ENCODE measurements at places on chromosomes 1 and 21. TPM values are rescaled to one million over a fixed set of nuclear protein-coding genes. Genes with fewer than 3 reads are reported as not detected.

DNA sequence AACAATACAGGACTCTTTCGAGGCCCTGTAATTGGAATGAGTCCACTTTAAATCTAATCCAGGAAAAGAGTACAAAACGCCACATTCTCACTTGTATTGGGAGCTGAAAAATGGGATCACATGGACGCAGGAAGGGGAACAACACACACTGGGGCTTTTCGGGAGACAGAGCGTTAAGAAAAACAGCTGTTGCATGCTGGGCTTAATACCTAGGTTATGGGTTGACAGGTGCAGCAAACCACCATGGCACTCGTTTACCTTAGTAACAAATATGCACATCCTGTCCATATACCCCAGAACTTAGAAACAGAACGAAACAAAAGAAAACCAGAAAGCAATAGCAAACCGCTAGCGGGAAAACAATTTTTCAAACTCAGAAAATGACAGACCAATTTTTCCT is 1532.7 kb upstream of the TPTE start:
- no peak overlapping the region for H3K4me3 ChIP-seq
- H3K27ac ChIP-seq = no peak overlapping the region
- H3K36me3 ChIP-seq = no peaks in the 10 kb centered on the region
- peaks cover 9% of the 10 kb centered on the region for H3K27me3 ChIP-seq
- H3K4me1 ChIP-seq = no peaks in the 10 kb centered on the region

DNA sequence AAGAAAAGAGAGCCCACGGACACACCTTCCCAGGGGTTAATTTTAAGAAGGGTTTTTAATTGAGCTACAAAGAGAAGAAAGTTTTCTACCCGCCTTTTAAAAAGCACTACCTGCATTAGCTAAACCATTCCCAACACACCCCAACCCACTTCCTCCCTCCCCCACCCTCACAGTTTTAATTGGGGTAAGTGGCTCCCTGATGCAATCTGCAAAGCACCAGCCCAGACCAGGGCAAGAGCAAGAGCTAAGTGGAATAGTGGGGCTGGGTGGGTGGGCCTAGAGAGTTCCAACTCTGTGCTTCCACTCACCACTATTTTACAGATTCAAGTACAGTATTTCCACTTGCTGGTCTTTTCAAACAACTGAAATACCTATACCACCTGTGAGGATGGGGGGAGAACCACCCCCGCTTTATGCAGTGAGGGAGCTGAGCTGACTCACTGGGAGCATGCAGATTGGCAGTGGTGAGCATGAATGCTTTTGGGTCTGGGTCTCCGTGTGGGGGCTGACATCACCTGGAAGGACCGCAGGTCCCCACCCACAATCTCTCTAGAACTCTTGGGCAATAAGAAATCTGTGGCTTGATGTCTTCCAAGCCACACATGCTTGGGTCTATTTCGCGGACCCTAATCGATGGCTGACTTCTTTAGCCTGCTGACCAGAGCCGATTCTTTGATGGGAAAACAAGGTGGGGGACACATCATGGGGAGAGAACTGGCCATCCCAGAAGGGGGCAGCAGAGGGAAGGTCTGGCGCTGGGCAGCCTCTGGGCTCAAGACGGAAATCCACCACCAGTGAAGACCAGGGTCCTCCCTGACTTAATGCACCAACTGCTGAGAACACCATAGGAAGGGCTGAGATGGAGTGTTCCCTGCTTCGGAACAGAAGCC is 95.5 kb downstream of the SSBP3 start:
- no peak overlapping the region for H3K27ac ChIP-seq
- no peaks in the 10 kb centered on the region for H3K36me3 ChIP-seq
- H3K4me3 ChIP-seq = no peak overlapping the region
- peaks cover 13% of the 10 kb centered on the region for H3K4me1 ChIP-seq

CDC7 gene
- total RNA-seq = 3.8 TPM

DNA sequence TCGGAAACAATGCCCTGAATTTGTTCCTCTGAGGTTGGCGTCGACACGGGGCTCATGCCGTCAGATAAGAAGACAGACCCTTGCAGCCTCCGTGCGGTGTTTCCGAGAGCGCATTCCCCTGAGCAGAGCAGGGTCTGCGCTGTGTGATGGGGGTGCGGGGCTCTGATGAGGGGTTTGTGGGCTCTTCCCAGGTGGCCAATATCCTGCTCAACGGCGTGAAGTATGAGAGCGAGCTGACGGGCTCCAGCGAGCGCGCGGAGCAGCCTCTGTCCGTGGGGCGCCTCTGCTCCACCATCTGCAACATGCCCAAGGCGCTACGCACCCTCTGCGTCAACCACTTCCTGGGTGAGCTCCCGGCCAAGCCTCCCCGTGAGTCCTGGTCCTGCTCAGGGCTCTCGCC is 17.3 kb downstream of the SLC45A1 start:
- no peaks in the 10 kb centered on the region for H3K36me3 ChIP-seq
- no peaks in the 10 kb centered on the region for H3K27me3 ChIP-seq
- H3K27ac ChIP-seq = no peak overlapping the region
- no peak overlapping the region for H3K4me3 ChIP-seq
- DNase-seq = no peak

DNA sequence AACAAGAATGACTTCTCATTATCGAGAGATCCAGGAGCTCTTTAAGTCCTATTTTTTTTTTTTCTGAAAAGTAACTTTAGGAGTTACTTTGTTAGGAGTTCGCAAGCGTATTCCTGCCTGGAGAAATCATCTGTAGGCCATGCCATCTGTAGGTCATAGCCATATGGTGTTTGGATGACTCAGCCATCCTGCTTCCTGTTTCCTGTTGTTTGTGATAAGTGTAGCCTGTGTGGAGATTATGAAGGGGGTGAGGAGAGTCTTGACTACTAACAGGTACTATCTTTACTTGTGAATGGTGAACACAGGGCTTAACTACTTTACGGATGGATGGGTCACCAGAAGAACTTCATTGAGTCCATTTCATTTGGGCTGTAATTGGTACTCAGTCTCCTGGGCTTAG is 327.2 kb downstream of the PTPRU start:
- DNase-seq = no peak
- H3K4me1 ChIP-seq = no peaks in the 10 kb centered on the region
- H3K27ac ChIP-seq = no peak overlapping the region
- H3K36me3 ChIP-seq = no peaks in the 10 kb centered on the region

DNA sequence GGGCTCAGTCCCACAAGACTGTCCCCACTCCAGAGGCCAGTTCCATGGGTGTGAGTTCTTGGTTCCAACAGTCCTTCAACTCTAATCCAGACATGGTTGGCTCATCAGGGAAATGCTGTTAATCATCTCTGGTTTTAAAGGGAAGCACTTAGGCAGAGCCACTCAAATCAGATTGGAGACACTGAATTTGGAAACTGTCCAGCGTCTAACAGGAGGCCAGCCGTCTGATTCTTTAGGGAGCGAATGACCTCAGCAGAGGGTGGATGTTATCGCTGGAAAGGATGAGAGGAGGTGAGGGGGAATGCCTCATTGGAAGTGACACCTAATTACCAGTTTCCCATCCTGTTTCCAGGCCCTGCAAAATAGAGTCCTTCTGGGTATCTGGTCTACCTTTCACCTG is 22.8 kb upstream of the LRRC38 start:
- no peak for DNase-seq
- H3K27ac ChIP-seq = no peak overlapping the region
- H3K27me3 ChIP-seq = no peaks in the 10 kb centered on the region
- no peaks in the 10 kb centered on the region for H3K4me1 ChIP-seq
- H3K36me3 ChIP-seq = no peaks in the 10 kb centered on the region

USH2A gene
- not detected for total RNA-seq

DNA sequence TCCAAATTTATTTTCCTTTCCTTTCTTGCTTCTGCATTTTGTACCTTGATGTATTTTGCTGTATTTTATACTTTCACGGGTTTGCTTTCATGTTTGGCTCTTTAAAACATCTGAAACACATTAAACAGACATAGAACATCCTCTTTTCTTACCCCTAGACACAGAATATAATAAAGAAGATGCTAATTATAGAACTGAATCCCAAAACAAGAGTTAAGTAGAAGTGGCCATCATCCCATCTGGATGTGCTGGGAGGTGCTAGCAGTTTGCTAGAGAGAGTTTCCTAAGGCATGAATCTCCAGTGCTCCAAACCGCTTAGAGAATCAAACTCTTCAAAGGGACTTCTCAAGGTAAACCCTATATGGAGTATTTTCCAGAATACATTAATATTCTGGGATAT is 53.9 kb upstream of the GNG12 start:
- H3K4me1 ChIP-seq = no peaks in the 10 kb centered on the region
- H3K36me3 ChIP-seq = no peaks in the 10 kb centered on the region
- H3K27ac ChIP-seq = no peak overlapping the region
- DNase-seq = no peak
- no peak overlapping the region for H3K4me3 ChIP-seq

MROH9 gene
- not detected for total RNA-seq

GRCh38 chr1:100585786-100586185 is 47.8 kb downstream of the GPR88 start:
- no peaks in the 10 kb centered on the region for H3K36me3 ChIP-seq
- DNase-seq = no peak
- no peak overlapping the region for H3K4me3 ChIP-seq
- H3K27ac ChIP-seq = no peak overlapping the region
- H3K4me1 ChIP-seq = no peaks in the 10 kb centered on the region
- no peaks in the 10 kb centered on the region for H3K27me3 ChIP-seq

OR2T35 gene
- not detected for total RNA-seq

ANGPTL1 gene
- total RNA-seq = 286 TPM

DNA sequence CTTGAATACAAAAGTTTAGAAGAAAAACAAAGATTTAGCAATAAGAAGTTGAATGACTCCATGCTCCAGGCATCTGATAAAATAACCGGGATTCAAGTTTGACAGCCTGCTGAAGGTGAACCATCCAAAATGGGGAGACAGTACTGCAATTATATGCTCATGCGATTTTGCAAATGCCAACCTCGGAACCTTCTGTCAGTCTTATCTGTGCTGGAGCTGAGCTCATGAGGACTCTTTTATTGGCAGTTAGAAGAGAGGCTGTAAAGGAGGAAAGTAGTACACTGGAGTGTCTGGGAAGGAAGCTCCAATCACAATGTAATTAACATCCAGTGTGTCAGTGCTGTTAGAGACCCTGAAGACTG is 170.0 kb downstream of the GALNT2 start:
- no peak overlapping the region for H3K27ac ChIP-seq
- H3K4me3 ChIP-seq = no peak overlapping the region
- H3K27me3 ChIP-seq = no peaks in the 10 kb centered on the region
- DNase-seq = no peak
- no peaks in the 10 kb centered on the region for H3K4me1 ChIP-seq
- H3K36me3 ChIP-seq = no peaks in the 10 kb centered on the region

DNA sequence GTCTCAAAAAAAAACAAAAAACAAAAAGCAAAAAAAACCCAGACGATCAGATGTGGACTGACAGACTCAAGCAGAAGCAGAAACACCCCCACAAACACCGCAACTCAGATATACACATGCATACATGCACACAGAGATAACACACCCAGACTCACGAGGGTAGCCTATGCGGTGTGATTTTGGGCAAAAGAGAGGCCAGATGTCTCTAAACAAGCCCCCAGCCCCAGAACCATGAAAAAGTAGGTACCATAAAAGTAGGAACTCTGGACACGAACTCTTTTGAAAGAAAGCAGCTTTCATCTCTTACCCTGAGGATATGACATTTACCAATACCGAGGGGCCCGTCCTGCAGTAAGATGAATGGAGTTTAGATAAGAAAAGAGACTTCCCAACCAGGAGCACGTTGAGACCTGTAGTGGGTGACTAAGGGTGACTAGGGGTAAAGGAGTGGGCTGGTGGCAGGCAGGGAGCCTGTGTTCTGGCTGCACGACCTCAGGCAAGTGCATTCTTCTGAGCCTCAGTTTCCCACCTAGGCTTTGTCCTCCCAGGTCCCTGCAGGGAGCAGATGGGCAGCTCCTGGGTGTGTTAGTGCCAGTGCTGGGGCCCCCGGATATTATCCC is 1.5 kb upstream of the TINAGL1 start:
- no peaks in the 10 kb centered on the region for H3K27me3 ChIP-seq
- peaks cover 8% of the 10 kb centered on the region for H3K4me1 ChIP-seq
- H3K27ac ChIP-seq = peak overlapping the region; percentile 80
- no peak for DNase-seq
- H3K4me3 ChIP-seq = no peak overlapping the region

- no peak overlapping the region for H3K27ac ChIP-seq
- no peaks in the 10 kb centered on the region for H3K27me3 ChIP-seq
- no peaks in the 10 kb centered on the region for H3K36me3 ChIP-seq
- H3K4me3 ChIP-seq = no peak overlapping the region
- no peaks in the 10 kb centered on the region for H3K4me1 ChIP-seq
- no peak for DNase-seq
Observed at GRCh38 chr21:43609501-43610340, 49.6 kb downstream of the HSF2BP start.

DNA sequence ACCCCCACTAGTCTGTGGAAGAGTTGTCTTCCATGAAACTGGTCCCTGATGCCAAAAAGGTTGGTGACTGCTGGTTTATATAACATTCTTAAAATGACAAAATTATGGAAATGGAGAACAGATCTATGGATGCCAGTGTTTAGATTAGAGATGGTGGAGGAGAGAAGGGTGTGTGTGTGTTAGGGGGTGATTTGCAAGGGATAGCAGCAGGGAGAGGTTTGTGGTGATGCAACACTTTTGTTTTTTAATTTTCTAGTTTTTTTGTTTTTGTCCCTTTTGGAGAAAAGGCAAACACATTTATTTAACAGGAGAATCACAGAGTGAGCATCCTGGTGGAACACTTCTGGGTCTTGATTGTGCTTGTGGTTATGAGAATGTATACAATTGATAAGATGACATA is 143.8 kb downstream of the RPS6KC1 start:
- H3K27ac ChIP-seq = no peak overlapping the region
- H3K36me3 ChIP-seq = no peaks in the 10 kb centered on the region
- no peaks in the 10 kb centered on the region for H3K27me3 ChIP-seq
- no peaks in the 10 kb centered on the region for H3K4me1 ChIP-seq
- H3K4me3 ChIP-seq = no peak overlapping the region

FAM163A gene
- not detected for total RNA-seq

GRCh38 chr21:45263534-45263933 is 24.2 kb downstream of the POFUT2 start:
- DNase-seq = no peak
- no peak overlapping the region for H3K27ac ChIP-seq
- no peaks in the 10 kb centered on the region for H3K36me3 ChIP-seq
- H3K27me3 ChIP-seq = no peaks in the 10 kb centered on the region

DNA sequence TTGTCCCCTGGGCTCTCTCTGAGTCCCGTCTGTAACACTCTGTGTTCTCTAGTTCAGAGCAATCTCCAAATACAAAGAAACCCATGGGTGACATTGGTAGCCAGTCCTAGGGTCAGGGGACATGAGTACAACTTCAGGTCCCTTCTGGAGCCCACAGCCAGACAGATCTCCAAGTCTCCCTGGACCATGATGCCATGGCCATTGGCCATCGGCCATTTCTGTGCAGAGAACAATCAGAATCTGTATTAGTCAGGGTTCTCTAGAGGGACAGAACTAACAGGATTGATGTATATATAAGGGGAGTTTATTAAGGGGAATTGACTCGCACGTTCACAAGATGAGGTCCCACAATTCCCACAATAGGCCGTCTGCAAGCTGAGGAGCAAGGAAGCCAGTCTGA is 106.9 kb downstream of the AJAP1 start:
- H3K27ac ChIP-seq = no peak overlapping the region
- no peaks in the 10 kb centered on the region for H3K4me1 ChIP-seq
